ENCODE measurements at places on chromosomes 11 and 22.
A peak's percentile ranks its signal among the peaks of the same experiment; 100 is the strongest.

- DNase-seq = peak; percentile 96
These were observed 35.0 kb upstream of the SORL1 start for GRCh38 chr11:121417055-121417551.

DNA sequence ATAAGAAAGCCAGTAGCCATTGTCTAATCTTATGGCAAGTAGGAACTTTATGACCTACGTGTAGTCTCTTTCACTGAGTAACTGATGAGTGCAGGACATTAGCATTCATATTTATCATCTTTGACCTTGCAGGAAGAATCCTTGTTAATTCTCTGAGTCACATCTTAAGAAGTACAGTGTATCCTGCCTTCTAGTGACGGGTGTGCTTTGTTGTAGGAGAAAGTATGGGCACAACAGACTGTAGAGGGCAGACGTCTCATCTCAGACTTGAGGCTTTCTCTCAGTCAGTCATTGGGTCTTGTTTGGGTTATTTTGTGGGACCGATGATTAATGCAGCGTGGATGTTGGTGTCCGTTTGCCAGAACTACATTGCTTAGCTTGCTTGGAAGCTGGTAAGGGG is 6.8 kb downstream of the RNF214 start:
- DNase-seq = no peak

- DNase-seq = peak; percentile 68
These were observed 27.1 kb downstream of the SDHD start for GRCh38 chr11:112113539-112114457.

GRCh38 chr11:111976767-111977145 is 39.6 kb downstream of the DIXDC1 start:
- peak; percentile 40 for DNase-seq

- DNase-seq = no peak
These were observed 17.7 kb downstream of the XRCC6 start for GRCh38 chr22:41638748-41639147.

GRCh38 chr11:34250732-34251588 is 106.8 kb downstream of the ABTB2 start:
- peak; percentile 70 for DNase-seq

DNA sequence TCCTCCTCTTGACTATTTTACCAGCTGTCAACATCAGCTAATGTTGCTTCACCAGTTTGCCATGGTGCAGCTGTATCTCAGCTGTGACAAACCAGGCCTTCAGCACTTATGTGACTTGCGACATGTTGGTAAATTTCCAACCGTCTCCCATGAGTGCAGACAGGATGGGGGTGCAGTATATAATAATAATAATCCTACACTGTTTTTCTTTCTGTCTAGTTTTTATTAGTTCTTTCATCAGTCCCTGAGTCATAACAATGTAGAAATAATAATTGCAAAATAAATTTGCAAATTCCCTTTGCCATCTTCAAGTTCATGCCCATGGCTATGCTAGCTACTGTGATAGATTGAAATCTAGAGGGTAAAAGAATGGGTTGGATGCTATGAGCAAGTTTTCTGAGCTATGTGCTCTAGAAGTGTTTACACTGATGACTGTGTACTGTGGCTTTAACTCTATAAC is 4.9 kb downstream of the MMP13 start:
- peak; percentile 36 for DNase-seq

DNA sequence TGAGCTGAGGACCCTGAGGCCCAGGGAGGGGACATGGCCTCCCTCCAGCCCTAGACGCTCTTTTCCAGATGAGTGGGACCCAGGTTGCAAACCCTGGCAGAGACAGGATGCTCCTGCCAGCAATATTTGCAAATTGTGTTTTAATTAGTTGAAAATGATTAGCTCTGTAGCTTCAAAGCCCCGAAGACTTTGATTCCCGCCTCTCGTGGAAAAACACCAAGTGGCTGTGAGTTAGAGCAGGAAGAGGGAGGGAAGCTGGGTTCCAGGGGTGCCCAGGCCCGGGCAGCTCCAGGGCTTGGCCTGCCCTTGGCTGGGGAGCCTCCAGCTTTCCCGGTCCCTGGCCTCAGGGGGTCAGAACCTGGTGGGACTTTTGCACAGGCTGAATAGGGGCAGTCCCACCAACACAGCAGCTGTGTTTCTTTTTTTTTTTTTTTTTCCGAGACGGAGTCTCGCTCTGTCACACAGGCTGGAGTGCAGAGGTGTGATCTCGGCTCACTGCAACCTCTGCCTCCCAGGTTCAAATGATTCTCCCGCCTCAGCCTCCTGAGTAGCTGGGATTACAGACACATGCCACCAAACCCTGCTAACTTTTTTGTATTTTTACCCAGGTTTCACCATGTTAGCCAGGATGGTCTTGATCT is 101.6 kb upstream of the RTL6 start:
- no peak for DNase-seq

DNA sequence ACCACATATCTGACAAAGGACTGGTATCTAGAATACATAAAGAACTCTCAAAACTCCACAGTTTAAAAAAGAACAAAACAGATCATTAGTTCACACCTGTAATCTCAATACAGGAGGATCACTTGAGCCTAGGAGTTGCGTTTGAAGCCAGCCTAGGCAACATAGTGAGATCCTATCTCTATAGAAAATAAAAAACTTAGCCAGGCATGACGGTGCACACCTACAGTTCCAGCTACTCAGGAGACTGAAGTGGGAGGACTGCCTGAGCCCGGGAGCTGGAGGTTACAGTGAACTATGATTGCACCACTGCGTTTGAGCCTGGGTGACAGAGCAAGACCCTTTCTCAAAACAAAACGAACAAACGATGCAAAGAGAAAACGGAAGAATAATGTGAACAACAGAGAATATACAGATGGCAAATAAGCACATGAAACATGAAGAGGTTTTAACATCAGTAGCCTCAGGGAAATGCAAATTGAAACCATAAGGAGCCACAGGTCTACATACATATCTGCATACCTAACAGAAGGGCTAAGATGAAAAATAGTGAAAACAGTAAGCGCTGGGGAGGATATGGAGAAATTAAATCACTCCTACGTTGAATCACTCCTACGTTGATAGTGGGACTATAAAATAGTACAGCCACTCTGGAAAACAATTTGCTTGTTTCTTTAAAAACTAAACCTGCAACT is 70.7 kb downstream of the DGCR2 start:
- DNase-seq = no peak

GRCh38 chr22:39942439-39943230 is 17.6 kb upstream of the TMA7B start:
- DNase-seq = no peak

DNA sequence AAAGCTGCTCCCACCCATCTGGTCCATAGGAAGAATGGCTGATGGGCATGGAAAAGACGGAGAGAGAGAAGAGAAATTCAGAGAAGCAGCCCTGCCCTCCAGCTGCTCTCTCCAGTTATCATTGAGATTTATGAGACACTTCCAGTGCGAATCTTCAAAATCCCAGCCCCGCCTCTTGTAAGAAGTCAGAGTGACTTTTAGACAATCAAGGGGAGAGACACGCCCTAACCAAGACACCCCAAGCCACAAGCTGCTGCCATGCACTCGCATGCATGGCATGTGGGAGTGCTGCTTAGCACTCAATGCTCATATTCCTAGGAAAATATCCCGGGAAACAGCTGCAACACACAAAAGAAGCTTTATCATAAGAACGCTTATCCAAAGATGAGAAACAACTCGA is 110.6 kb upstream of the BID start:
- DNase-seq = peak; percentile 62

- no peak for DNase-seq
These were observed 144.9 kb downstream of the SOX6 start for GRCh38 chr11:16211407-16211806.

- no peak for DNase-seq
These were observed 98.7 kb downstream of the ADAMTS15 start for GRCh38 chr11:130546901-130547694.

GRCh38 chr11:64802370-64803157 is 450 bp downstream of the MAP4K2 start:
- DNase-seq = no peak

DNA sequence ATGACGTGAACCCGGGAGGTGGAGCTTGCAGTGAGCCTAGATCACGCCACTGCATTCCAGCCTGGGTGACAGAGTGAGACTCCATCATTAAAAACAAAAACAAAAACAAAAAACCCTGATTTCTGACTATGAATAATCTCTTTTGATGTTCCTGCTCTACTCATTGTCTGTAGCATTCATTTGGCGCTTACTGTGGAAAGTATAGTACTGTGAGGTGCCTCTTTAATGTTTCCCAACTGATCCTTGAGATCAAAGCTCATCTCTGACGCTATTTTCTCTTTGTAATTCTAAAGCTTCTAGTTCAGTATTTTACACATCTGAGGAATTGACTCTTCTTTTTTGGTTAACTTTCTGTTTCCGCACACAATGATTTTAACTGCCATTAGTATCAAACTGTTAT is 60.0 kb downstream of the GRK3 start:
- no peak for DNase-seq

GRCh38 chr11:92340839-92341238 is 116.2 kb downstream of the FAT3 start:
- DNase-seq = no peak

GRCh38 chr11:72232260-72233055 is 7.9 kb downstream of the INPPL1 start:
- DNase-seq = no peak

GRCh38 chr11:119928047-119928446 is 199.0 kb upstream of the NECTIN1 start:
- no peak for DNase-seq

DNA sequence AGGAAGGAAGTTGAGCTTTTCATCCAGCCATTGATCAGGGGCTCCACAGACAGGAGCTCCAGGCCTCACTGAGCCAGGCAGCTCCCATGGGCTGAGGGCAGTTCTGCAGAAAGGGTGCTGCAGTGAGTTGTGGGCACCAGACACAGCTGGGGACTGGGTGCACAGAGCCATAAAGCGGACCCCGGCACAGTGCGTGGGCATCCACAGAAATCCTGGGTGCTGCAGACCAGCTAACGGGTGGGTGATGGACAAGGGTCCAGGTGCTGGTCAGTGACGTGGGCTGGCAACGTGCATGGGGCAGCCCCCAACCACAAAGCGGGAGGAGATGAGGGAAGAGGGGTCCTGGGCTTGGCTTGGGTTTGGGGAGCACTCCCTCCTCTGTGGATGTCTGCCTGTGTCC is 19.4 kb upstream of the GAL start:
- DNase-seq = no peak

DNA sequence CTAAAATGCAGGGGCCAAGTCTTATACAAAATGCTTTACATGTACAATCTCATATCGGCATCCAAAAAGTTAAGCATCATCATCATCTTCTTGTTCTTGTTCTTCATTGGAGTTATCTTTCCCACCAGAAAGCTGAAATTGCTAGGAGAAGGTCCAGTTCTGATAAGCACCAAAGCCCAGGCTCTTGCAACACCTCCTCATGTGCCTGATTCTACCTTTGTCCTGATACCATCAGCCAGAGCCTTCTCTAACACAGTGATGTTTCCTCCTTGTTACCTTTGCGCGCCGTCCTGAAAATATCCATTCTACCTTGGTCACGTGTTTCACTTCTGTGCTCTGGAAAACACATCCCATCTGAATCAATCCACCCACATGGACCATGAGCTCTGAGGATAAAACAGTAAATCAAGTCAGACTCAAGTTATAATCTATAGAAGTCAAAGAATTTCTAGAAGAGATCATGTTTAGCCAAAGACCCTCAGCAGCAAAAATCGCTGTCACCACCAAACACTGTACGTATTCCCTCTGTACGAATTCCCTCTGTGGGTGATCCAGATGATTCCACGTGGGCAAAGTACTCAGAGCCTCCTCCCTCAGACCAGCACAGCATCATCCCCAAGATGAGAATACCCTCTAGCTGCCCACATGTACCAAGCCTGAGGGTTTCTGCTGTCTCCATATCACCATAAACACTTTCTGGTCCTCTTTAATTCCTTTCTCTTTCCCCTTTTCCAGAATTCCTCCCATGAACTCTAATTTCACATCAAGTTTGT is 19.0 kb downstream of the JAML start:
- no peak for DNase-seq

- no peak for DNase-seq
These were observed 109.7 kb upstream of the NARS2 start for GRCh38 chr11:78684377-78684776.

- no peak for DNase-seq
These were observed 7.5 kb upstream of the IL17RA start for GRCh38 chr22:17077255-17077654.

- DNase-seq = no peak
These were observed 1109.5 kb downstream of the BRD1 start for GRCh38 chr22:48717883-48718817.

- no peak for DNase-seq
These were observed 155.7 kb downstream of the WT1 start for GRCh38 chr11:32279672-32280071.

GRCh38 chr11:70805243-70805642 is 406.9 kb downstream of the CTTN start:
- DNase-seq = no peak

- no peak for DNase-seq
These were observed 1477.2 kb downstream of the TBC1D22A start for GRCh38 chr22:48239461-48240147.

DNA sequence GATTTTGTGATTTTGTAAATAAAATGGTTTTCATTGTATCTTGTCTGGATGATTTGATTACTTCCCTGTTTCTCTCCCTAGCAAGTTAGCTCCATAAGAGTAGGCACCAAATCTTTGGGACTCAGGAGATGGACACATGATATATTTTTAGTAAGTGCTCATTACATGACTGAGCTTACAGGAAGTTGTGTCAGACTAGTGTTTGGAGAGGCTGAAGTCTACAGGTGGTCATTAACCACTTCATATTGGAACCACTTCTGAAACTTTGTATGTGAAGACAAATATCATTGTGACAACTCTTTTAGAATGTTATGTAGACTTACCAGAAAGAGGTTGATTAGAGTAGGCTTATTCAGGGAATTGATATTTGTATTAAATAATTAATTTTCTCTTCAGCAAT is 19.1 kb downstream of the ARHGAP42 start:
- no peak for DNase-seq

- DNase-seq = no peak
These were observed 9.1 kb downstream of the DCPS start for GRCh38 chr11:126312961-126313360.

GRCh38 chr11:104365676-104366075 is 201.7 kb upstream of the PDGFD start:
- no peak for DNase-seq

DNA sequence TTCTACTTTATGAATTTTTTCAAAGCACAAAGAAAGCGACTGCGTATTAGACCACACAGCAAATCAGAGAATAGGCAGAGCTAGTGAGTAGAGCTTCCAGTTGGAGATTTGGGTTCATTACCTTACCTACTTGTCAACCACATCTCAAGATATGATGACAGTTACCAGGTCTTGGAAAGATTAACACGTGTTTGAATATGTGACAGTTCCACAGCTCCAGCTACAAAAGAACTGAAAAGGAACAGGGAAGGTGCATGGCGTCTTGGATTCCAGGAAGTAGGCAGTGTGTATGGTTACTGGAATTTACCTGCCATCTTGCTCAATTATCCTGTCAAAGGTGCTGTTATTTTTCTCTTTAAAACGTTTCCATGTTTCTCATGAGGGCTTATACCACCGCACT is 5.3 kb downstream of the TIRAP start:
- no peak for DNase-seq
